ENCODE measurements at places on chromosomes 7 and 10. TPM values are rescaled to one million over a fixed set of nuclear protein-coding genes. Genes with fewer than 3 reads are reported as not detected.

DNA sequence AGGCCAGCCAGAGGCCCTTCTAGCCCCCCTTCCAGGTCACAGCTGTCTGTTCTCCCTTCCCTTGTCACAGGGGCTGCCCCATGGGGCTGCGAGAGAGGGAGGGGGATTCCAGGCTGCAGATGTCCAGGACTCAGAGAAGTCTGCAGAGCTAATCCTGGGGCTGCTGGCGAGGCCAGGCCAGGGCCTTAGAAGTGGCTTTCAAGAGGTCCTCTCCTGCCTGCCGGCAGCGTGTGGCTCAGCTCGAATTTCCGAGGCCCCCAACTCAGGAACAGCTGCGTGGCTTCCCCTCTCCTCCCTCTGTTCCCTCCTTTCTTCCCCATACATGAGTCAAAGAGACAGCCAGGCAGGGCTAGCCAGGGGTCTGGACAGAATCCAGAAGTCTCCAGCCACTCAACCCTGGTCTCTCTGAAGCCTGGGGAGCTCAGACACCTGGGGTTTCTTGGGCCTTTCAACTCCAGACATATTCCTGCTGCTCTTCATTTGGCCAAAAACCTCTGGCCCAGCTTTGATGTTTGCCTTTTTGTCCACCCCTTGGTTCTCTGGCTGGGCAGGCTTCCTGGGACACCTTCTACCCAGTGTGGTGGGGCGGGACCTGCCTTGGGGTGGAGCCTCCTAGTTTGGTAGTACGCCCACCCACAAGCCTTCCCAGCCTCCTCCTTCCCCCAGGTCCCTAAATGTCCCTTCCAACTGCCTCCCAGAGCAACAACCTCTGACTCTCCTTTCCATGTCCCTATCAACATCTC lies 21.8 kb upstream of the EIF5AL1 start:
- peak; percentile 75 for DNase-seq
- no peaks in the 10 kb centered on the region for H3K27me3 ChIP-seq
- H3K4me1 ChIP-seq: peaks cover 33% of the 10 kb centered on the region
- H3K36me3 ChIP-seq: no peaks in the 10 kb centered on the region
- H3K27ac ChIP-seq: peak overlapping the region; percentile 16
- no peak overlapping the region for H3K4me3 ChIP-seq

DNA sequence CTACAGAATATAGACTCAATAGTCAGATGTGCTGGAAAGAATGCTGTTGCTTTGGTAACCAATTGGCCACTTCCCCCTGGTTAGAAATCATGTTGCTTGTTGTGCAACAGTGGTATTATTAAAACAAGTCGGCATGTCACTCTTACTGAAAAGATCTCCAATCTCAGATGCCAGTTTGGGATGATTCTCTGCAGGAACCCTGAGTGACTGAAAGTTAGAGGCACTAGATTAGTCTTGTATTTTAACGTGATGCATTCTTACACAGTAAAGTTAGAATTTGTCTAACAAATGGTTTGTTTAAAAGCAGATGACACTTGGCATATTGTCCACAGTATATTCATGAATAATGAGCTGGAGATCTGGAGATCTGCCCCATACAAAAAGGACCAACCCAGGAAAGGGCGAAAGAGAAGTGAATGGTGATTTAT lies 287.6 kb downstream of the TWIST1 start:
- no peak overlapping the region for H3K27ac ChIP-seq
- H3K4me1 ChIP-seq: no peaks in the 10 kb centered on the region
- no peak overlapping the region for H3K4me3 ChIP-seq
- H3K36me3 ChIP-seq: no peaks in the 10 kb centered on the region

Gene CDHR3
- 1.0 TPM for total RNA-seq

DNA sequence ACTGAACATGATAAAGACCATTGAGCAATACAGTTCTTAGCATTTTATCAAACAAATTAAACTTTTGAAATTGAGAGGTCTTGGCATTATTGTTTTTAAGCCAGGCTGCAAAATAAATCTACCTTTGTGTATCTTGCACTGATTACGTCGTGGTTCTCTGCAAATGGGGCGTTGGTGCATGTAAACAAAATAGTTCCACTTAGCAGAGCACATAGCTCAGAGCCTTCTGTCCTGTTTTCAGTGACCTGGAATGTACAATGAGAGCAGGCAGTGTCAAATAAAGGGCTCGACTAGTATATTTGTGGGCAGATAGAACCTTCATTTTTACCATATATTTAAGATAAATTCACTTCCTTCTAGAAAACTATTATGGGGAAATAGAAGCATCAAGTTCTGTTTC lies 333.9 kb upstream of the SMIM30 start:
- H3K27ac ChIP-seq: no peak overlapping the region
- no peaks in the 10 kb centered on the region for H3K27me3 ChIP-seq
- H3K4me1 ChIP-seq: no peaks in the 10 kb centered on the region
- no peak overlapping the region for H3K4me3 ChIP-seq
- no peak for DNase-seq

Gene CALCR
- total RNA-seq: 0.18 TPM

Gene CRHR2
- 0.35 TPM for total RNA-seq

Gene ACSL5
- 5.8 TPM for total RNA-seq

Gene AGBL3
- 1.5 TPM for total RNA-seq

DNA sequence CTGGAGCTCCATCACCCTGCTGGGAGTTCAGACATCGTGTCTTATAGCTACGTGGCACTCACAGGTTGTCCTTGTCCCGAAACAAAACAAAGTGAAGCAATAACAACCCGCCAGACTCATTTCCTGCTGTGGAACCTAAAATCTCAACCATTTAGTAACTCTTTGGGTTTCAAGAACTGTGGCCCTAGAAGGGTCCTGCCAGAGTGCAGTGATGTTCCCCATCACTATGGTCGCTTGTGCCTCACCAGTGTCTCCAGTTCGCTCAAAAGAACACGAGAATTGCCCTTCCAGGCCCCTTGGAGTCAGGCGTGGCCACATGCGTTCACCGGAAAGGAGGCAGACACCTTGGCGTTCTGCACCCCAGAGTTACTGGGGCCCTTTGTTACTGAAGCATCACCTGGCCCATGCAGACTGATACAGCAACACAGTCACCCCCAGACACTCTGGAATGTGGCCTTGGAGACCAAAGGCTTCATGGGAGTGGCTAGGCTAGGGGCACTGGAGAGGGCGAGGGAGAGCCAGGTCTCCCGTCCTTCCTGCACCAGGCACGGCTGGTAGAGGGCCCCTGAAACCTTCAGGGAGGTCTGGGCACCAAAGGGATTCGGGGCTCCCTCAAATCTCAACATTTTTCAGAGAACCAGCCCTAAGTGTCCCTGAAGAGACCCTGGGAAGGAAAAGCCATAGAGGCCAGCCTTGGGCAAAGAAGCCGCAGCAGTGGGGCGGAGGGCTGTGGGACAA lies 908 bp downstream of the CRYGN start:
- H3K4me3 ChIP-seq: no peak overlapping the region
- DNase-seq: no peak
- peaks cover 4% of the 10 kb centered on the region for H3K4me1 ChIP-seq
- no peaks in the 10 kb centered on the region for H3K36me3 ChIP-seq

GRCh38 chr10:104144931-104145330 lies 23.0 kb downstream of the SFR1 start:
- no peaks in the 10 kb centered on the region for H3K4me1 ChIP-seq
- no peak overlapping the region for H3K27ac ChIP-seq
- no peak overlapping the region for H3K4me3 ChIP-seq
- no peak for DNase-seq
- H3K36me3 ChIP-seq: no peaks in the 10 kb centered on the region

DNA sequence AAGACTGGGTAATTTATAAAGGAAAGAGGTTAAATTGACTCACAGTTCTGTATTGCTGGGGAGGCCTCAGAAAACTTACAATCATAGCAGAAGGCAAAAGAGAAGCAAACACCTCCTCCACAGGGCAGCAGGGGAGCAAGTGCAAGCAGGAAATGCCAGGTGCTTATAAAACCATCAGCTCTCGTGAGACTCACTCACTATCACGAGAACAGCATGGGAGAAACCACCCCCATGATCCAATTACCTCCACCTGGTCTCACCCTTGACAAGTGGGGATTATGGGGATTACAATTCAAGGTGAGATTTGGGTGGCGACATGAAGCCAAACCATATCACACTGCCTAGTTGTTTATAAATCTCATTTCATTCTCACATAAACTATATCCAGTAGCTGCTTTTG lies 28.0 kb upstream of the CPN1 start:
- no peak overlapping the region for H3K4me3 ChIP-seq
- no peaks in the 10 kb centered on the region for H3K36me3 ChIP-seq
- H3K4me1 ChIP-seq: no peaks in the 10 kb centered on the region
- no peak for DNase-seq

Gene PON1
- not detected for total RNA-seq

Gene TSPAN12
- total RNA-seq: 85.0 TPM

- H3K4me1 ChIP-seq: no peaks in the 10 kb centered on the region
- no peak overlapping the region for H3K4me3 ChIP-seq
- H3K36me3 ChIP-seq: no peaks in the 10 kb centered on the region
- no peak overlapping the region for H3K27ac ChIP-seq
- DNase-seq: no peak
- H3K27me3 ChIP-seq: no peaks in the 10 kb centered on the region
Observed at GRCh38 chr10:130654726-130655125, 518.5 kb downstream of the GLRX3 start.

Gene ALOX5
- 5.8 TPM for total RNA-seq

- no peak overlapping the region for H3K4me3 ChIP-seq
- DNase-seq: peak; percentile 7
- no peaks in the 10 kb centered on the region for H3K4me1 ChIP-seq
- no peaks in the 10 kb centered on the region for H3K36me3 ChIP-seq
Observed at GRCh38 chr7:157707983-157708918, 371.4 kb downstream of the DNAJB6 start.

Data from heart left ventricle (tissue), 16 donors.